ENCODE measurements at places on chromosomes 2 and 18.

DNA sequence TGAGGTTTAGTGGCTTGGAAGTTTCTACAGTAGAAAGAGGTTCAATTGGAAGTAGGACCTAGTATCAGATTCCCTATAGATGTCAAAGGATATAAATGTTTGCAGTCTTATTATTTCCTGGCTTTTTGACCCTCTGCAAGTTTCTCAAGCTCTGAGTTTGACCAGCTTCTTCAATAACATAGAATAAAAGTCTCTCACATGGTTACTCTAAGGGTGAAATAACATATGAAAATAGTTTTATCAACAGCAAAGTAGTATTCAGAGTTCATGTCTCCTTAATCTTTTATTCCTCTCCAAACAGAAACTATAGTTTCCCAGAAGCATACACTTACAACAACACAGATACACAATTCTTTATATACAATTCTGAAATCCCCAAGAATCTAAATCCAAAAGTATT lies 132.9 kb upstream of the RND3 start:
- DNase-seq: no peak

DNA sequence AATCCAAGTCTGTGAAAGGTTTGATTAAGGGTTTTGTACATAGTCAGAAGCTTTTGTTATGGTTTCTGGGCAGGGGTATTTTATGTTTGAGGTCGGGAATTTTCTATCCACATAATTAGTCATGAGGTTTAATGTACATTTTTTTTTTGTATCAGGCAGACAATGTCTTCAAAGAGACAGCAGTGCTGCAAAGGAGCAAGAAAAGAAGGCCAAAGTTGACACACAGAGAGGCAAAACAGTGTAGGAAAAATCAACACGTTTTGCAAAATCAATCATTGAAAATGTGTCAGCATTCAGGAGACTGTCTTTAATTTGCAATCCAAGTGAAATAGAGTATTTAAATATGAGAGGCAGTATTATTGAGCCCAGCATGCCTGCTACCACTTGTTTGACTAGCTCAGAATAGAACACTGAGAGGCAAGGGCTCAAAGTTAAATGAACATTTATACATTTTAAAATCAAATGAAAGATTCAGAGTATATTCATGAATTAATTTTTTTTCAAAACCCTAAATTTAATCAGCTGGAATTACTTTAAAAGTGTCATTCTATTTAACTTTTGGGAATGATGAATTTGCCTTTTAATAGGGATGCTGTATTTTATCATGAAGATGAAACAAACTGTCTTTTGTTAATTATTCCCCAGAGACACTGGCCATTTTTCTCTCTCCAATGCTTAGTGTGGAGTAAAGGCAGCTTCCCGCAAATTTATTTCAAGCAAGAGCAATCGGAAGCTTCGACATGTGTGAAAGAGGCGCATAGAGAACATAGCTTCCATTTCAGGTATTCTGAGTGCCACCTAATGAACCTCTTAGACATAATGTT lies 11.3 kb downstream of the VRK2 start:
- DNase-seq: no peak

- no peak for DNase-seq
These were observed 57.2 kb downstream of the REEP1 start for GRCh38 chr2:86280191-86280667.

- DNase-seq: no peak
These were observed 152.2 kb upstream of the CRIM1 start for GRCh38 chr2:36203366-36203765.

GRCh38 chr2:29950481-29950880 lies 29.1 kb upstream of the ALK start:
- no peak for DNase-seq

DNA sequence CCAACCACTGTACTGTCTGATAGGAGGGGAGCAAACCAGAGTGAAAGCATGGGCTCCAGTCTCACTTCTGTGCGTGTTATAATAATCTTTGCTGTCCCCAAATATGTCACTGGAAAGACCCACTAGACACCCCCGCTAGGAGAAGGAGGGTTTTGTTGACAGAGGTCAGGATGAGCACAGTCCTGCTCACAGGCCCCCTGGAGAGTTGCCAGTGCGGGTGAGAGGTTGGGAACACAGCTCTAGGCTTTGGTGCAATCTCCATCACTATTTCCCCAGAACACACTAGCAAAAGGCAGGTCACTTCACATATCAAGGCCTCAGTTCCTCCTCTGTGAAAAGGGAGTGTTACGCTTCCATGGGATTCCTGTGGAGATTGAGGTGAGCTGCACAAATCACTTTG lies 9.7 kb downstream of the XDH start:
- no peak for DNase-seq

DNA sequence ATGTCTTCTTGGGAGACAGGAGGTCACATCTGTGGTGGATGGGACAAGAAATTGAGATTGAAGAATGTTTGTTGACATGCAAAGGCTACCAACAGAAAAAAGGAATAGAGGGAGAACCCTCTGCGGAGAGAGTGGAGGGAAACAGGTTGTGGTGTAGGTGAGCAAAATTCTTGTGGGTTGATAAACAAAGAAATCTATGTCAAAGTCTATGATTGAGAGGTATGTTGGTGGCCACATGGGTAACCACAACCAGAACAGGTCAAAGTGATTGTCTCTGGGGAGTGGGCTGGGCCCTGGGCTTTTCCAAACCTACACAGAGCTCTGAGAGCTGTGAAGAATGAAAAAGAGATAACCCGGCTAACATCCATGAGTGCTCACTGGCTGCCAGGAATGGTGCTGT lies 62.8 kb upstream of the NCK2 start:
- DNase-seq: no peak

All from stimulated activated CD4-positive, alpha-beta T cell treated with anti-CD3 and anti-CD28 coated beads, TNF-alpha, amount 100 ng/mL, for 1 hour (primary cell).